ENCODE measurements at places on chromosomes 1 and 21. TPM values are rescaled to one million over a fixed set of nuclear protein-coding genes. Genes with fewer than 3 reads are reported as not detected.
A peak's percentile ranks its signal among the peaks of the same experiment; 100 is the strongest.

DNA sequence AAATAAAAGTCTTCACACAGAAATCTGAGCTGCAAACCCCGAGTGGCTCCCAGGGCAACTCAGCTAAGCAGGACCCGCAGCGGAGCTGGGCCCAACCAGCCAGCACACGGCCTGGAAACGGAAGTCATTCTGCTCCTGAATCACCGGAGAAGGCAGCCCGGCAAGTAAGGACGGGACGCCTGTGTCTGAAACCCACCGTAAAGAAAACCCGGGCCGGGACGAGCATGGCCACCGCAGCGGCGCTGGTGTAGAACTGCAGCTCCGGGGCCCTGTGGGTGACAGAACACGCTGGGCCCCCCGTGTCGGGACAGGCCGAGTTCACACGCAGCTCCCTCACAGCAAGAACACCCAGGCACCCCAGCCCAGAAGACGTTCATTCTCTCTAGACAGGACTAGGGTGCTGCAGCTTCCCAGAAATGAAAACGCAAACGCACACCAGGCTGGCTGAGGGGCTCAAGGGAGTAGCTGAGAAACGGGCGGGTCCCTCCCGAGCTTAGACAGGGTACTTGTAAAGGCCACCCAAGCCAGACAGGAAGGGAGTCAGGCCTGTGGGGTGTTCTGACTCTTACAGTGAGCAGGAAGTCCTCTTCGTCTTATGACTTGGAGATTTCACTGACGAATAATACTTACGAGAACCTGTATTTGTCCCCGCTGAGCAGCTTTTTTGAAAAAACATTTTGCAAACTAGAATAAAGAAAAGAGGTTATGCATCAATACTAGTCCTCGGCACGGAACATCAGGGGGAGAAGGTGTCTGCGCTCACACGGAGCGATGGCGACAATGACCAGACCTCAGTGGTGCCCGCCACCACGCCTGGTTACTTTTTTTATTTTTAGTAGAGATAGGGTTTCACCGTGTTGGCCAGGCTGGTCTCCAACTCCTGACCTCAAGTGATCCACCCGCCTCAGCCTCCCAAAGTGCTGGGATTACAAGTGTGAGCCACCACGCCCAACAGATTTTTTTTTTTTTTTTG lies 10.9 kb upstream of the CDK11B start:
- no peak for DNase-seq

- peak; percentile 89 for DNase-seq
Measured at GRCh38 chr1:43171876-43172526, at the start of the genes CFAP57 and EBNA1BP2. CFAP57 (plus strand) TSS chr1:43172330; CDS start chr1:43172754, 424 bp downstream. EBNA1BP2 (minus strand) TSS chr1:43172290; CDS start chr1:43172118, 172 bp downstream.

DNA sequence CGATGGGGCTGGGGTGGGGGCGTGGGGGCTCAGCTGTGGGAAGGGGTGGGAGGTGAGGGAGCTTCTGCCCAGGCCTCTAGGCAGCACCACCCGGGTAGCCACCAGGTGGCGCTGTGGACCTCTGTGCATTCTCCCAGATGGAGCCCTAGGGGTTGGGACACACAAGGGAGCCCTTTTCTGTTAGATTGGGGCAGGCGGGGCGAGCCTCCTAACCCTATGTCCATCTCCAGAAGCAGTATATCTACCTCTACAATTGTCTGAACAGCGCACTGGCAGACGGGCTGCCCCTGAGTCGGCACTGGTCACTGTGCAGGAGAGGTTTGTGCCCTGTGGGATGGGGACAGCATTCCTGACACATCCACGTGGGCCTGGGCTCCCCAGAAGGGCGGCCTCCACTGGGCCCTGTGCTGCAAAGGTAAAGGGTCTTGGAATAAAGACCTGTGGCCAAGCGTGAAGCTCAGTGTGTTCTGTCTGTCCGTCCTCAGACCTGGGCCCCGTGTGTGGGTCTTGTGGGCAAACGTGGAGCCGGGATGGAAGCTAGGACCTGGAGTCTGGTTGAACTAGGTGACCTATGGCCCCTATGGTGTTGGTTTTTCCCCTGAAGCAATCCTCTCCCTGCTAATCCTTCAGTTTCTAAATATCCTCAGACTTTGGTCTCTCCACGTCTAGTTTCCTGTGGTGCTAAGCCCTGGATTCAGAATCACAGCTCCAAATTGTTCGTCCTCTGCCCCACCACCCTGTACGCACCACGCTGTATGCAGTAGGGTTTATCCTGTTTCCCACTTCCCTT lies 4.4 kb upstream of the LGR6 start:
- DNase-seq: peak; percentile 74

Gene SELP
- polyA plus RNA-seq: 3.7 TPM

Gene INSRR
- polyA plus RNA-seq: 0.43 TPM

Gene KLHDC9
- polyA plus RNA-seq: 4.7 TPM

Gene OR2T29
- not detected for polyA plus RNA-seq

Gene DISP3
- 0.82 TPM for polyA plus RNA-seq

Gene FAM72D
- 2.0 TPM for polyA plus RNA-seq
